ENCODE measurements at places on chromosomes 4 and X.

DNA sequence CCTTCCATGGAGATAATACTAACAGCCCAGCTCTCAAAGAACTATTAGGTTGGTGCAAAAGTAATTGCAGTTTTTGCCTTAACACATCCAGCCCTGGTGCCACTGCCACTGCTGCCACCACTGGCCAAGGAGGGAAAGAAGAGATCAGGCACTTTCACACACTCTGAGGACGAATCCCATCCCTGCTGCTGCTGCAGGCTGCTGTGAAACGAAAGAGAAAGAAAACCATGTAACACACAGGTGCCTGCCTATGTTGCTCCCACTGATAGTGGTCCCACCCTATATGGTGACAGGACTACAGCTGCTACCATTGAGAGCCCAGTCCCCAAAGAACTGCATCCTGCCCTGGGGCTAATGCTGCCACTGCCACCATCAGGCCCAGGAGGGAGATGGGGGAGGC, 35.1 kb downstream of the TMLHE start:
- DNase-seq = no peak

- no peak for DNase-seq
Observed at GRCh38 chrX:151984902-151985301, 10.4 kb upstream of the GABRE start.

DNA sequence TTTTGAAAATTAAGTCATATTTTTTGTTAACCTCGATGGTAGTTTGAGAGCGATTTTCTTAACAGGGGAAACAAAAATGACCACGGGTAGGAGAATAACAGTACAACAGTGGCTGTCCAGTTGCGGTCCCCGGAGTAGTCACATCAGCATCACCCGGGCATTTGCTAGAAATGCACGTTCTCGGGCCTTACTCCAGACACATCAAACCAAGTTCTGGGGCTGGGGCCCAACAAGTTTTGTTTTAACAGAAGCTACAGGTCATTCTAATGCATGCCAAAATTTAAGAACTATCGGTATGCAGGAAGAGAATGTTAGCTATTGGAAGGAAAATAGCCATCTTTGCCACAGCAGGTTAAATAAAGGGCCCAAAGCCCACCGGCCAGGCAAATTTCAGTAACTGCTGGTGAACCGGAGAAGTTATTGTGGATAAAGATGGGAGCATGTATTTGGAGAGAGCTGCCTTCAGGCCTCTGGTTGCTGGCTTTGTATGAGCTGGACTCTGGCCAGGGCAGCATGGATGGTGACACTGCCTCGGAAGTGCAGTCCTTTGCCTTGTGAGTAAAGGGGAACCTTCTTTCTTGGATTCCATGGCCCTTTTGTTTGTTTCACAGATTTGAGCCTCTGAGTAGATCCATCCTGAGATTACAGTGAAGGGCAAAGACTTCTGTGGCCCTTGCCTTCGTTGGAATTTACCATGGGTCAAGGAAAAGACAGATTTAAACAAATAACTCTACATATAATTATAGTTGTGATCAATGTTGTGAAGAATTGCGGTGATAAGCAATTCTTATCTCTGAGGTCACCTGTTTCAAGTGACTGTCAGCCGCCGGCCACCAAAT, 62.1 kb downstream of the TBC1D14 start:
- DNase-seq = no peak

- no peak for DNase-seq
Observed at GRCh38 chrX:14359727-14360126, 169.6 kb upstream of the GLRA2 start.

- DNase-seq = peak; percentile 77
Observed at GRCh38 chrX:41265615-41266014, 68.3 kb upstream of the DDX3X start.

DNA sequence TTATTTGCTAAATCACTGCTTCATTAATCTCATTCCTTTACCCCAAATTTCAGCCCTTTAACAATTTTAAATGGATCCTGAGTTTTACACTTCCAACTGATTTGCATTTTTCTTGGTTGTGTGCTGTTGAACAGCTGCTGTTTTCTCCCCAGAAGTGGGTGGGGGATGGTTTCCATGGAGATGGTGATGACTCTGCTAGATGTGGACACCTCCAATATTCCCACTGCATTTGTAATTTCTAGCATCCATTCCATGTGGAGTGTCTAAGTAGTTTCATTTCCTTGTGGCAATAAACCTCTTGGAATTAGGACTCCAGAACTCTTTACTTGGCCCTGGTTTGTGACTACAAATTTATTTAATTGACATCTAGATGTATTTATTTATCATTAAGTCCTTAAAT, 330.4 kb downstream of the GBA3 start:
- no peak for DNase-seq

GRCh38 chr4:185597532-185598188, 62.4 kb upstream of the PDLIM3 start:
- DNase-seq = peak; percentile 71

GRCh38 chrX:147322496-147322895, 508.0 kb upstream of the CXorf51A start:
- DNase-seq = no peak

- DNase-seq = no peak
Observed at GRCh38 chr4:159540038-159540437, 437.2 kb downstream of the RAPGEF2 start.

GRCh38 chr4:92303621-92304027, at the start of gene GRID2:
TSS of gene GRID2 (plus strand) at chr4:92303966.
- DNase-seq = peak; percentile 20

GRCh38 chr4:152962150-152962549, 26.0 kb downstream of the FHDC1 start:
- DNase-seq = no peak

DNA sequence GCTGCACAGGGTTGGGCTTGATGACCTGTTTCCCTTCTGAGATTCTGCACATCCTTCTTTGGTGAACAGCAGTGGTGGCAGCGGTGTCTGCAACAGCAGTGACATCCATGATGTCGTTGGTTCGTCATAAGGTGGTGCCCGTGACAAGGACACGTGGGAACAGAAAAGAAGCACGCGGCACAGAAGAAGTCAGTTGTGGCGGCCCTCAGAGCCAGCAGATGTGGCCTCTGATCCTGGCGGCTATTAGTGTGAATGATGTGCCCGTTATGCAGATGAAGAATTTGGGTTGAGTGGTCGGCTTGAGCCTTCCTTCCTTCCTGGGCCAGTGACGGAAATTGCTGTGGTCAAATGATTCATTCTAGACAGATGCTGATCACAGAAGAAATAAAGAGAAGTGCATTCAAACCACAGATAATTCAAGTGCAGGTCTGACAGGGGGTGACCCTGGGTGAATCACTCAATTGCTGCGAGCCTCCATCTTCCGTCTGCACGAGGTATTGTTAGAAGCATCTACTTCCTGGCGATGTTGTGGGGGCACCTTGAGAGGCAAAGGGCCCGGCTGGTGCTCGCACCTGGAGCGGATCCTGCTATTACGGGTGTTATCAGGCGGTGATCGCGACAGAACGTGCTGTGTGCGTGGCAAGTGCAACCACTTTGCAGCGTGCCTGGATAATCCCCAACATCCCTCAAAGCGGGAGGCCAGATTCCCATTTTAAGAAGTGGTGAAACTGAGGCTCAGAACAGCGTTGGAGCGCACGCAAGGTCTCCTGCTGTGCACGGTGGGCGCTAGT, 215.2 kb upstream of the PSAPL1 start:
- peak; percentile 95 for DNase-seq

DNA sequence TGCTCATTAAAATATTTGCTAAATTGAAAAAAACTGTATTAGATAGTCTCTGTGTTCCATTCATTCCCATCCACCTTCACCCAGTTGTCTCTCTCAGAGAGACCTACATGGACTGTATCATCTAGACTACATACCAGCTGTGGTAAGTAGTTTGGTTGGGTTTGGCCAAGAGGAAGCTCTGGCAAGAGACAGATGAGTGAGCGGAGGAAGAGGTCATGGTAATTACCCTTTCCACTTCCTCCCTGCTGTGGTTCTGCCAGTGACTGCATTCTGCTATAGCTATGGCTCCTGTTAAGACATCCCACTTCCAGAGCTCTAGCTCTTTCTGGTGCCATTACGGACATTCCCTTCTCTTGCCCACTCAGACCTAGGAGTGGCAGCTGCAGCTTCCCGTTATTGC, 239.0 kb upstream of the MID1 start:
- no peak for DNase-seq

DNA sequence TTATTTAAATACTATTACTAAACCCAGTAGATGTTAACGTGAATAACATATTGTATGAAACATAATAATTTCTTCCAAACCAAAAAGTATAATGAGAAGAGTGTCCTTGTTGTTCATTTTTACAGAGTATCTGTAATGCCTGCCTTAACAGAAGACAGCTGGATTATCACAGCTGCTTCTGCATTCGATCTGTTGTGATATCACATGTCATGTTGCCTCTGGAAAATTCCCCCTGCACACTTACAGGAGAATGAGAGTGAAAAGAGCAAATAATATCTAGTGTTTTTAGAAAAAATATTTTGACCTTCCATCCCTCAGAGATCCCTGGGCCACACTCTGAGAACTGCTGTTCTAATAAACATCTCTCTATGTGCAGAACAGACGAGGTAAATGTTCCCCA, 240.1 kb upstream of the NOCT start:
- DNase-seq = no peak

DNA sequence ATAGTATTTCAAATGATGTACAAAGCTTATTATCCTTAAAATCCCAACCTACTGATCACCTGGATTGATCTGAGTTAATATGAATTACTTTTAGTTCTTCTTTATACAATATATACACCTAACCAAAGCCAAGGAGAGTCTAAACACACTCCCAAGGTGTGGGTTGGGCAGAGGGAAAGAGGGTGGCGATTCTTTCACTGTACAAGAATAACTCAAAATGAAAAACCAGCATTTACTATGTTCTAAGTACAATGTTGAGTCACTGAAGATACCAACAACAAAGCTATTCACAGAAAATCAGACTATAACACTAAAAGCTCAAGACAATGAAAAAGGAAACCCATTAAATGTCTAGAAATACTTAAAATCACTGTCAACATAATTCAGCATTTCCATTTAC, 46.6 kb downstream of the ANKRD17 start:
- no peak for DNase-seq

- DNase-seq = peak; percentile 57
Observed at GRCh38 chrX:107678957-107679740, 50.8 kb downstream of the PRPS1 start.

DNA sequence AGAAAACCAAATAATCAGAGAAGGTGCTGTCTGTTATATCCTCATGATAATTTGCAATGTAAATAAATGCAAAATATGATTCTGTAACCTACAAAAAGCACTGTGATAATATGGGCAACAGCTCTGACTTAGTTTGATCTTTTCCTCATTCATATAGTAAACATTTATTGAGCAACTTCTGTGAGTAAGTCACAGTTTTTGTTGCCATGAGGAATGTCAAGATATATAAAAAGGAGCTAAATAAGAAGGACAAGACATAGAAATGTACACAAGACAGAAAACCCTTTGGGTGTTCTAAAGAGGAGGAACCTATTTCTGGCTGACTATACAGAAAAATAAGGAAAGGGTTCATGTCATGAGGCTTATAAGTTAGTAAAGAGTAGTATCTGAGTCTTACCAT, 44.3 kb downstream of the ARSJ start:
- DNase-seq = no peak

DNA sequence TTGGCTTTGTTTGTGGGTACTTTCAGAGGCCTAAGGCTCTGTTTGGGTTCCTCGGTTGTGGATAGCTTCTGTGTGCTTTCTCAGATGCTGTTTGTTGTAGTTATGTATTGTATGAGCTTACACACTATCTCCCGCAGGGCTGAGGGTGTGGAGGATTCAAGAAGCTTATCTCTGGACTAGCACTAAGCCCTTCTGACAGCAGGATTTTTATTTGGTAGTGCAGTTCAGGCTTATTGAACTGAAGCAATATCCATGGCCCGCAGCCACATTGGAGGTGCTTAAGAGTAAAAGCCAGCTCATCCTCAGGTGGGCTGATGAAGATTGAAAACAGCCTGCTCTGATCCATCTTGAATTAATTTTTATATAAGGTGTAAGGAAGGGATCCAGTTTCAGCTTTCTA, 128.2 kb downstream of the RASGEF1B start:
- no peak for DNase-seq

- DNase-seq = peak; percentile 57
Observed at GRCh38 chr4:158255727-158256324, 45.5 kb downstream of the TMEM144 start.

DNA sequence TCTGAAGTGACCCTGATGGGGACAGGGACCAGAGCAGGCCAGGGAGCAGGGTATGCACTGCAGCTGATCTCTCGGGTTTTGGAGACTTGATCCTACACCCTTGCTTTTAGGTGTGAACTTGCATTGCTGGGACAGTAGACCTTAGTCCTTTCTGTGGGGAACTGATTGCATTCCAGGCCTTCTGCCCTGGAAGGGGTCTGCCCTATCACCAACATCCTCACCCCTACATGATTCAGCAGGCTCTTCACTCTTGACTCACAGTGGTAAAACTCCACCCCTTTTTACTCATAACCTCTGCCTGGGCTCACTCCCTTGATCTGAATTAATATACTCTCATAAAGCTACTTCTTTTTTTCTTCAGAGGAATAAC, 6.6 kb upstream of the DDX60L start:
- peak; percentile 85 for DNase-seq

- peak; percentile 2 for DNase-seq
Observed at GRCh38 chrX:151505796-151506195, 57.7 kb upstream of the PASD1 start.

DNA sequence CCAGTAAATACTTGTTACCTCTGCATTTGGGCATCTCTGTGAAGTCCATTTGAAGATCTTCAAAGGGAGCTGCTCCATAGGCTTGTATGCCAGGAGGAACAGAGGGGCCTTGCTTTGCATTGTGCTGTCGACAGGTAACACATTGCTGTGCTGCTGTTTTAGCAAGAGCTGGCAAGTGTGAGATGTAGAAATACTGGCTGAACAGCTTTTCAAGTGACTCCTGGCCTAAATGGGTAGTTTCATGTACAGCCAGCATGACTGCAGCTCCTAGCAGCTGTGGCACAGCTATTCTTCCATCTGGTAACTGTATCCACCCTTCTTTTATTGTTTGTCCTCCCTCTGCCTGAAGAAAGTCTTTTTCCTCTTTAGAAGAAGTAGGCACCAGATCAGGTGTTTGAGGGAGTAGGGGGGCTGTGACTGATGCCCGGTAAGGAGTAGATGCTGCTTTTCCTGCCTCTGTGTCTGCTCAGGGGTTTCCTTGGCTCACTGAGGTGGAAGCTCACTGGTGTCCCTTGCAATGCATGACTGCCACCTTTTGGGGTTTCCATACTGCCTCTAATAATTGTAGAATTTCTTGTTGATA, 965.3 kb downstream of the CCSER1 start:
- no peak for DNase-seq

All from fibroblast of skin of back (primary cell).